ENCODE measurements at places on chromosomes 12 and 14.

DNA sequence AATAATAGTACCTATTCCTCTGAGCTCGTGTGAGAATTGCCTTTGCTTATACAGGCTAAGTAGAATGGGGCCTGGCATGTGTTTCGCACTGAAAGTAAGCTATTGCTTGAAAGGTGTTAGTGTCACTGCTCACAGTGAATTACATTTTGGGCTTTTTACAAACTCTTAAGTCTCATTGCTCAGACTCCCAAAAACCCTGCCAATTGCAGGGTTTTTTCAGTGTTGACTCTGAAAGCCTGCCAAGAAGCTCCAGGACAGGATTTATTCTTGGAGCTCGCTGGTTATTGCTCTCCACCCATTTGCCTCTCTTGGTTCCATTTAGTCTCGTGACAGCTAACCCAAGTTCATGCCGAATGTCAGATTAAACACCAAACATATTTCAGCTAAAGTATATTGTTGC is 39.8 kb downstream of the NOPCHAP1 start:
- DNase-seq, result no peak

DNA sequence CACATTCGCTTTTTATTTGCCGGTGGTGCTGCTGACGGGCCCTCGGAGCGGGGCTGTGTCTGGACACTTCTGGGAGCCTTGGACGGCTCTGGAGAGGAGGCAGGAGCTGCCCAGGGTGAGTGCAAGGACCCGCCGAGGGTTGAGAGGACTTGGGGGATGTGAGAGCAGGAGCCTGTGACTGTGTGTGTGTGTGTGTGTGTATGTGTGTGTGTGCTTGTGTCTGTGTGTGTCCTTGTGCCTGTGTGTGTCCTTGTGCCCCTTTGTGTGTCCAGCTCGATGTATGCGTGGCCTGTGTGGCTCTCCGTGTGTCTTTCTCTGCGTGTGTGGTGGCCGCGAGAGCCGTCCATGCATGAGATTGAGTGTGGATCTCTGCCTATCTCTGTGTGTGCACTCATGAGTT is 179.6 kb upstream of the MYL2 start:
- DNase-seq, result no peak

GRCh38 chr12:19402743-19403431 is 36.4 kb upstream of the AEBP2 start:
- DNase-seq, result no peak

DNA sequence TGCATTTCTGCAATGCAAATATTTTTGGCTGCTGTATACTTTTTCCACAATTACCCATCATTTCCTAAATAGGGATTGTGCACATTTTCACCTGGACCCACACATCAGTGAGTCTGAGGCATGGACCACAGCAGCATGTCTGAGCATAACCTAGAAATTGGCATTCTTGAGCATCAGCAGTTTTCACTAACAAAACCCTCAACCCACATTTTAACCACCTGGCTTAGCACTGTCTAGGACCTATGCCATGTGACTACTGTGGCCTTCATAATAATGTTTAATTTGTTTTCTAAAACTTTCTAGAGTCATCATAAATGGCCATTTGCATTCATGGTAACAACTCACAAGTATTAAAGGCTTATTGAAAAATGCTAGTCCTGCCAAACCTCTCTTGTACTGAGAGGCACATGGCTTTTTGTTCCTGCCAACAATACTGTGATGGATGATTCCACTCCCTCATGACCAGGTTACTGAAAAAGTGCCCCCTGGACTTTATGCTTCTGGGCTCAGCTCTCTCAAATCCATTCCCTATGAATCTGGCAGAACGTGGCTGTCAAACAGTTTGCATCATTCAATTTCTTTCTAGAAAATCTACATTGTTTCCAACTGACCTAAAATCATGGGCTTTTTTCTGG is 240.0 kb downstream of the MDGA2 start:
- DNase-seq, result no peak

- no peak for DNase-seq
Measured at GRCh38 chr12:118102070-118102469, 1.7 kb downstream of the VSIG10 start.

DNA sequence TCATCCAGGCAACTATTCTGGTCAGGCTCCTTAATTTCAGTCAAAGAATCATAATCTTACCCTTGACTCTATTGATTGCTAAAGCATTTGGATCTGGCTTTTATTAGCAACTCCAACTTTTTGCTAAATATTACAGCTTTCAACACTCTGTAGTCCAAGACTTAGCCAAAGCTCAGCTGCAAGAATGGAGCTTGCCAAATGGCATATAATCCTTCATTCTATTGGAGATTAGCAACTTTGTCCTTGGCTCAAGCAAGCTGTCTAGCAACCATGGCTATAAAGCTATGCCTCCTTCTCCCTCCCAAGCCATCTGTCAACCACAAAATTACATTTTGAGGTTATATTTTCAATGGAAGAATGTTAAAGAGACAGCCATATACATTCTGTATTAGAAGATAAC is 23.1 kb upstream of the NID2 start:
- DNase-seq, result no peak

DNA sequence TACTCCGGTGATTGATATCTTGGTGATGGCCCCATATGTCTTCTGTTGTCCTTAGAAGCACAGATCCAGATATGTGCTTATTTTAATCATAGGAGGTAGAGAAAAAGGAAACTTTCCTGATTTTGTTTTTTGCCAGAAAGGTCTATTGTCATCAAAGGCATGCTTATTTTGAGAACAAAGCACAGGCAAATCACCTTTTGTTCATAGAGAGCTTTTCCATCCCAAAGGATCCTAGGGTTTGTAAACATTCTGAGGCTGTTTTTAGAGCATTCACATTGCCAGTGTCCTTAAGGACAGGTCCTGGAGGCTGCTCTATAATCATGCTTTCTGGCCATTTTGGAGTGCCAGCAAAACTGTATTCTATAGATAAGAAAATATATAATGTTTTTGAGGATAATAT is 148.5 kb upstream of the SEL1L start:
- DNase-seq, result no peak

- DNase-seq, result no peak
Measured at GRCh38 chr12:111254106-111254505, 114.8 kb downstream of the PHETA1 start.

- DNase-seq, result no peak
Measured at GRCh38 chr12:89490922-89491321, 33.7 kb downstream of the GALNT4 start.

- peak; percentile 23 for DNase-seq
Measured at GRCh38 chr14:33556382-33557121, 394.3 kb downstream of the EGLN3 start.

- no peak for DNase-seq
Measured at GRCh38 chr12:31000751-31001150, 72.9 kb upstream of the DDX11 start.

- no peak for DNase-seq
Measured at GRCh38 chr12:117875744-117876435, 92.9 kb downstream of the KSR2 start.

DNA sequence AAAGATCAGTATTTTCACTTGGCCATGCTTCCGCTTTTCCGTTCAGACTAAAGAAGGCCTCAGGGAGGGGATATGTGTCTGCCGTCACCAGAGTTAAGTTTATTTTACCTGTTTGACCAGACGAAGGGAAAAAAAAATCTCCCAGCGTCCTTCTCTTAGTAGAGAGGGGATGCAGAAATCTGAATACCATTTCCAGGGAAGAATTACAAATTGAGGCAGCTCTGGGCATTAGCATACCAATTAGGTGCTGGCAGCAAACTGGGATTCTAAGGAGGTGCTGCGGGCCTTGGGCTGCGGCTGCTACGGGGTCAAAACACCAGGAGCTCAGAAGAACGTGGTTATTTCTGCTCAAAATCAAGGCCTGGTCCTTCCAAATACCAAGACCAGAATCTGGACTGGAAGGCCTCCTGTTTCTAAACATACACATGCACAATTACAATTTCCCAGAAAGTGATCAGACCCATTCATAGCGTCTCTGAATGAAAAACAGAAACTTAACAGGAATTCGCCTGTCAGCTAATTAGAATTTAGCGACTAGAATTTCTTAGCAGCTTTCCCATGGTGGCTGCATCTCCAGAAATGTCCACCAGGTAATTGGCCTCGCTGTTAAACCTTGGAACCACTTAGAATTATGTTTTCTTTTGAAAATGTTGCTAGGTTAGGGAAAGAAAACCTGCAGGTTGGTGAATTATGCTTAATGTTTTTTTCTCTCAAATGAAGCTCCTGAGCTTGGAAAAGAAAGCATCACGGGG is 617.0 kb downstream of the VRK1 start:
- DNase-seq, result no peak

GRCh38 chr14:58752771-58753201 is 115.0 kb downstream of the DACT1 start:
- no peak for DNase-seq

DNA sequence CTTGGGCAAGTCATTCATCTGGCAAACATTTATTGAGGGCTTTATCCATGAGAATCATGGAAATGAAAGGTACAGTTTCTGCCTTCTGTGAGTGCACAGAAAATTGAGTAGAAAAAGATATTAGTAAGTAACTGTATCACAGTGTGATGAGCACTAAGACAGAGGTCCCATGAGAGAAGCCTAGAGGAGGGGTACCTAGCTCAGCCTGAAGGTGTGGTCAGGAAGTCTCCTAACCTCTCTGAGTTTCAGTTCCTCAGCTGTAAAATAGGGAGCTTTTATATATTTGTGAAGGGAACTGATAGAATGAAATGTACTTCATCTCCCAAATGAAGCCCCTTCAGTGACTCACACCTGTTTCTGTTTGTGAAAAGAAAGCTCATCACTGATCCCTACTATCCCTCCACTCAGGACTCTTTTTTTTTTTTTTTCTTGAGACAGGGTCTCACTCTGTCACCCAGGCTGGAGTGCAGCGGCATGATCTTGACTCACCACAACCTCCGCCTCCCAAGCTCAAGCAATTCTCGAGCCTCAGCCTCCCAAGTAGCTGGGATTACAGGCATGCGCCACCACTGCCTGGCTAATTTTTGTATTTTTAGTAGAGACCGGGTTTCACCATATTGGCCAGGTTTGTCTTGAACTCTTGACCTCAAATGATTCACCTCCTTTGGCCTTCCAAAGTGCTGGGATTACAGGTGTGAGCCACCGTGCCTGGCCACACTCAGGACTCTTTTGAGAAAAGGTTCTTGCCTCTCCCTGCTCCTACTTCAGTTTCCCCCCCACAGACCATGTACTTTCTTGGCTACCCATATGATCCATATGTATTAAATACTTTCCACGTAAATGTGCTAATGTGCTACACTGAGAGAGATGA is 93.7 kb upstream of the FUT8 start:
- no peak for DNase-seq

DNA sequence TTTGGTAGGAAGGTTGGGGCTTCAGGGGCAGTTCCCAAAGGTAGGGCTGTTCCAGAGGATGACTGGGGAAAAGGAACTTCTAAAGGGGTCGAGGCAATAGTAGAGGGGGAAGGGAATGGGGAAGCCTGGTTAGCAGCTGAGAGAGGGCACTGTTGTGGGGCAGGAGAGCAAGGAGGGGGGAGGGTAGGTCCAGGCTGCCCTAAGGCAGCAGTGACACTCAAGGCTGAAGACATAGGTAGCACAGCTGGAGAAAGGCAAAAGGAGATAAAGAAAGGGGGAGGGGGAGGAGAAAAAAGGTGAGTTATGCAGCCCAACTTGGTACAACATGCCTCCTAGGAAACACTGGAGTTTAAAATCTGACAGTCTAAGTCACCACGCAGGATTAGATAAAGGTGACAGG is 3.9 kb downstream of the NACA start:
- no peak for DNase-seq

DNA sequence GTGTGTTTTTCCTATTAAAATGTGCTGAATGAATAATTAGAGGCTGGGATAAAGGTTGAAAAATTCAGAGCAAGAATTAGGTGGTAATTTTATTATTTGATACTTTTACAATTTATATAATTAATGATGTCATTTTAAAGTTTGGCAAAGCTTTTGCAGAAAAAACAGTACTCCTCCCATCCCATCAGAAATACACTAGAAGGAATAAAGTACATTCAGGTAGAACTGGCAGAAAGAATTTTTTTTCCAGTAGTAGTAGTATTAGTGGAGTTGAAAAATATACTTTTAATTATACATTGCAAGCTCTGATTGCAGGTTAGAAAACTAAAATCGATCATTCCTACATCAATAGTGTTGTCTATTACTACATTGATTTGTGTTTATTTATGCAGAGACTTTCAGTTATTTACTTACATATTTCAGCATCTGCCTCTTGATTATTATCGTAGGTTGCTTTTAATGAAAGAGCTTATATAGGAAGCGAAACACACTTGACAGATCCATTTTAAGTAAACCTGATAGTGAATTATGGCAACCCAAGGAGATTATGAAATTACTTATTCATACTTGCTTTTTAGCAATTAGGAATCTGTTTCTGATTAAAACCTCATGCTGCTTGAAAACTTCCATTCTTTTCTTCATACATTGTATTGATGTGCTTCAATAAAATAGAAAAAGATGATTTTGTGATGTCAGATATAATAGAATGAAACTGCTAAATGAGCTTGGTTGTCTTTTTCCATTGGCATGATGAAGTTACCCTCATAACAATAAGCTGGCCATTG is 10.1 kb downstream of the FOXG1 start:
- no peak for DNase-seq

GRCh38 chr12:124754949-124755800 is 108.5 kb downstream of the SCARB1 start:
- DNase-seq, result no peak

DNA sequence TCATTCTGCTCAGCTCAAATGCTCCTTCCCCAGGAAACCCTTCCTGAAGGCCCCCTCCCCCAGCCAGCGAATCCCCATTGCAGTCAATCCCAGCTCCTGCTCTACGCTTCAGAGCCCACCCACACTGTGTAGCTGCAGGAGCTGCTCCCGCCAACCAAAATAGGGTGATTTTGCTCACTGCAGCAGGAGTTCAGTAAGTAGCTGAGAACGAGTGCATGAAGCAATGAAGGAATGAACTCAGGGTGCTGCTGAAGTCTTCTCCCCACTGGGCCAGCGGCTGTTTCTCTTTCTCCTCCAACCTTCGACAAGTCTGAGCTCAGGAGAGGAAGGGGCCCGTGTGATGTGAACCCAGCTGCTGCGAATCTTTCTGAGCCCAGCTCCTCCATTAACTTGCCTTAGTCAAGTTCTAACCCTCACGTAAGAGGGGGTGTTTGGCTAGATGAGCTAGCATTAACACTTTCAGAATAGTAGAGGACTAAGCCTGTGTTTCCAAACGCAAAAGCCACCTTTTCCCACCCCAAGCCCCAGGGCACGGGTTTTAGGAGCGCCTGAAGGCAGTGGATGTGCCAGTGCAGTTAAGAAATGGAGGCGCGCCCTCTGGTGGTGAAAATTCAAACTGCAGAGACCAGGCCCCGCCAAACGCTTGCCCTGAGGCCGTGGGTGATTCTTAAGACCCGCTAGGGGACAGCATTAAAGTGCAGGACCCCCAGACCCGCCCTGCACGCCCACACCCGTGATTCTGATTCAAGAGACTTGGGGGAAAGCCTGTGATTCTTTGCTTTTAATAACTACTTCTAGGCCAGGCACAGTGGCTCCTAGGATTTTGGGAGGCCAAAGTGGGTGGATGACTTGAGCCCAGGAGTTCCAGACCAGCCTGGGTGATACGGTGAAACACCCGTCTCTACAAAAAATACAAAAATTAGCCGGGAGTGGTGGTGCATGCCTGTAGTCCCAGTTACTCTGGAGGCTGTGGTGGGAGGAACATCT is 11.9 kb upstream of the SERPINA4 start:
- no peak for DNase-seq

Measured in HS-5 (cell line).